ENCODE measurements at places on chromosomes 1 and 21. TPM values are rescaled to one million over a fixed set of nuclear protein-coding genes. Genes with fewer than 3 reads are reported as not detected.

Gene KIF17
- total RNA-seq, result 3.2 TPM

Gene ZZZ3
- 39.0 TPM for total RNA-seq

Gene CGN
- not detected for total RNA-seq

Gene FBXO2
- 1.9 TPM for total RNA-seq

Gene BSND
- not detected for total RNA-seq

Gene TENT5C
- 3.6 TPM for total RNA-seq

Gene SELENBP1
- total RNA-seq, result 14.9 TPM

Gene RAP1A
- total RNA-seq, result 227 TPM

Gene RAVER2
- 8.8 TPM for total RNA-seq

Gene ADGRL4
- total RNA-seq, result 34.5 TPM

Gene RNASEL
- total RNA-seq, result 9.2 TPM
